ENCODE measurements at places on chromosomes 2 and 18.

GRCh38 chr2:148167241-148167766, 146.4 kb downstream of the MBD5 start:
- DNase-seq, result no peak

GRCh38 chr18:68418881-68419280, 296.0 kb downstream of the TMX3 start:
- DNase-seq, result no peak

- no peak for DNase-seq
Observed at GRCh38 chr2:20169796-20170703, 54.9 kb downstream of the SDC1 start.

- DNase-seq, result peak; percentile 97
Observed at GRCh38 chr2:31233741-31234682, at the start of gene EHD3. TSS of gene EHD3 (plus strand) at chr2:31234152. CDS start at chr2:31234622, 470 bp downstream.

- no peak for DNase-seq
Observed at GRCh38 chr2:213175673-213176247, 24.3 kb upstream of the IKZF2 start.
